ENCODE measurements at places on chromosomes 11 and 22.
A peak's percentile ranks its signal among the peaks of the same experiment; 100 is the strongest.

DNA sequence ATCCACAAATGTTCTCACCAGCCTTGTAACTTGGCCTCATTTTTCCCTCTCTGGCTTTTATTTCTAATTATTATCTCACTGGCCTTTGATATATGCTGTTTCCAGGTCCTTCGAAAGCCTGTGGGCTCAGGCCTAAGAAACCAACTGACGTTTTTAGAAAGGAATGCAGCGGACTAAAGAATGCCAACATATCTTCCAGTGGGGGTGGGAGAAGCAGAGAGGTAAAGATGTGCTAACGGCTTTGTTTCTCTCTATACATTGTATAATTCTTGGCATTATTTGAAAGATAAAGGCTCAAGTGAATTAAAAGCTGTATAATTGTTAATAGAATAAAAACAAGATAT lies 28.2 kb downstream of the OR6Q1 start:
- DNase-seq: no peak

GRCh38 chr22:45998638-45999378 lies 21.8 kb upstream of the WNT7B start:
- DNase-seq: peak; percentile 2

GRCh38 chr22:38114484-38115398 lies 4.3 kb upstream of the BAIAP2L2 start:
- DNase-seq: peak; percentile 87

DNA sequence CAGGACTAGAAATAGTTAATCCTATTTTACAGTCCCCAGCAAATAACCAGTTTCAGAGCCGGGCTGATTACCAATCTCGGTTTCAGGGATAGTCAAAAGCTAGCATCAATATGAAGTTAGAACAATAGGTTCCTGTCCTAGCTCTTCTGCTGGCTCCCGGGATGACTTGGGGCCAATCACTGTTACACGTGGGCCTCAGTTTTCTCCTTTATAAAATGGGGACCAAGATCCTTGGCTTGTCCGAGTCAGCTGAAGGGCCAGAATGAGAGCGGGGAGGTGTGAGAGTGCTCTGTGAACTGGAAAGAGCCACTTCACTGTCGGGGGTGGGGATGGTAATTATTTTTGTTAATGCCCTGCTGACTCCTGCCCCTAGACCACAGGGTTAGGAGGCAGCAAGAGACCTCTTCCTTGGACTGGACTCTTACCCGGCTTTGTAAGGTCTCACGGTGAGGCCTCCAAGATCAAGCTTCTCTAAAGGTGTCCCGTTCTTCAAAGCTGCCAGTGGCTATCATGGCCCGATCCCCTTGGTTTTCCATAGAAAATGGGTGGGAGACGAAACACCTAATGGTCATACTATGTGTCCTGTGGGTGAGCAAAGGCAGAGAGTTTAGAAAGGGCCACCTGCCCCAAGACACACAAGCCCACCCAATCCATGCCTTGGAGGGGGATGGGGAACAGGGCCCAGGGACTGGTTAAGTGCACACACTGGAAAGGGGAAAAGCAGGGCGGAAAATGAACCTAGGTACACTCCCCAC lies 1.4 kb downstream of the UCP2 start:
- DNase-seq: no peak

DNA sequence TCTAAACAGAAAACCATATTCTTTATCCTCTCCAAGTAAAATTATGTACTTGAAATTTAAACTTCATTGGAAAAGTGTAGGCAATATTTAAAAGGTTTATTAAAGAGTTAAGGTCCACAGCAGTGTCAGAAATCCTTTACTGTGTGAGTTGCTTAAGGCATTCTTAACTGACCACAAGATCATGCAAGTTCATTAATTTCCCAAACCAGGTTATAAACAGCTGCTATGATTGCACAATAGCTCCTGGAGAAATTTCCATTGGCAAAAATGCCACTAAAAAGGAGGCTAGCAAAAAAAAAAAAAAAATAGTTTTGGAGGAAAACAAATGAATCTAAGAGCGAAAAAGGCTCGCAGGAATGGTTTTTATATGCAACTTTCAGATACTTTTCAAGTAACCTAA lies 106.2 kb downstream of the ETS1 start:
- DNase-seq: no peak

DNA sequence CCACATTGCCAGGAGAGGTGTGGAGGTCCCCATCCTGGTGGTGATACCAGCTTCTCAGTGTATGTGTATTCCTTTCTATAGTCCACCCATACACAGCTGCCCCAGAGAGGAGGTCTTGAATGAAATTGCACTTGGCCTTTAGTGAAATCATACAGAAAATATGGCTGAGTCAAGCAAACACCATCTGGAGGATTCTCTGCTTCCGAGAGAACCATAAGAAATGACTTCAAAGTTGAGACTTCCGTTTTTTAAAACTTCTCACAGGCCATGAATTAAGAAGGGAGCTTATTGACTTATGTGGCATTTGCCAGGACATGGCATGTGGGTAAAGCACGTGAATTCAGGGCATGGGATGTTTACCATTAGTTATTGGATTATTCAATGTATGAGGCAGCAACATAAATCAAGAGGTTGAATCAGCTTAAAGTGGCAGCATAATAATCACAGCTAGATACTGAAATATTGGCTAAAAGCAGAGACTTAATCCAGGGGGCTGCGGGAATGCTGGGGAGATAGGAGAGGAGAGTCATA lies 119.1 kb upstream of the MTNR1B start:
- no peak for DNase-seq

- no peak for DNase-seq
Observed at GRCh38 chr11:102194257-102194656, 84.0 kb downstream of the YAP1 start.

DNA sequence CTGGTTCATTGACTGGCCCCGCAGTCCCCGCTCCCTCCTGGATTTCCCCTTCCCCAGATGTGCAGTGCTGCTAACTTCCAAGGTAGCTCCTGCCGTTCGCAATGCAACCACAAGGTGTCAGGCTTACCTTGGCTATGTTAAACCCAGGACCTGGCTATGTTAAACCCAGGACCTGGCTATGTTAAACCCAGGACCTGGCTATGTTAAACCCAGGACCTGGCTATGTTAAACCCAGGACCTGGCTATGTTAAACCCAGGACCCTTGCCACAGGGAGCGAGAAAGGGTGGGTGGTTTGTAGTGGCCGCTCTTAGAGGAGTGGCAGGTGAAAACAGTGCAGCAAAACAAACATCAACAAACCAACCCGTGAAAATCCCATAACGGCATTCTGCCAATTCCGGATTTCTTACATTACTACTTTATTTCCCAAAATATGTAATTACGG lies 2.9 kb upstream of the ADAMTS8 start:
- DNase-seq: peak; percentile 86

DNA sequence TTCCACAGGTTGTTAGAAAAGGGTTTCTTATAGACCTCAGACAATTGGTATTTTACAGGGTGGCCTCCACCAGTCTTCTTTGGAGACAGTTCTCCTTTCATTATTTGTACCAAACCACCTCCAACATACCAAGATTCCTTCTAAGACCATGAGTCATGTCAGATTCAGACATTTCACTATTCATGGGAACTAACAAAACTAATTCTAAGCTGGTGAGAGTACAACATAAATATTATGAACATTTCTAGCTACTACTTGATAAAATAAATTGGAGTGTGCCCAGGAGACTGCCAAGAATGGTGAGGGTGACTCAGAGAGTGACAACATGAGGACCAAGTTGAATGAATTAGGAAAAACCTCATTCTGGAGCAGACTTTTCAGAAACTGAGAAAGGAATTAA lies 494.6 kb upstream of the LRRC4C start:
- DNase-seq: no peak

DNA sequence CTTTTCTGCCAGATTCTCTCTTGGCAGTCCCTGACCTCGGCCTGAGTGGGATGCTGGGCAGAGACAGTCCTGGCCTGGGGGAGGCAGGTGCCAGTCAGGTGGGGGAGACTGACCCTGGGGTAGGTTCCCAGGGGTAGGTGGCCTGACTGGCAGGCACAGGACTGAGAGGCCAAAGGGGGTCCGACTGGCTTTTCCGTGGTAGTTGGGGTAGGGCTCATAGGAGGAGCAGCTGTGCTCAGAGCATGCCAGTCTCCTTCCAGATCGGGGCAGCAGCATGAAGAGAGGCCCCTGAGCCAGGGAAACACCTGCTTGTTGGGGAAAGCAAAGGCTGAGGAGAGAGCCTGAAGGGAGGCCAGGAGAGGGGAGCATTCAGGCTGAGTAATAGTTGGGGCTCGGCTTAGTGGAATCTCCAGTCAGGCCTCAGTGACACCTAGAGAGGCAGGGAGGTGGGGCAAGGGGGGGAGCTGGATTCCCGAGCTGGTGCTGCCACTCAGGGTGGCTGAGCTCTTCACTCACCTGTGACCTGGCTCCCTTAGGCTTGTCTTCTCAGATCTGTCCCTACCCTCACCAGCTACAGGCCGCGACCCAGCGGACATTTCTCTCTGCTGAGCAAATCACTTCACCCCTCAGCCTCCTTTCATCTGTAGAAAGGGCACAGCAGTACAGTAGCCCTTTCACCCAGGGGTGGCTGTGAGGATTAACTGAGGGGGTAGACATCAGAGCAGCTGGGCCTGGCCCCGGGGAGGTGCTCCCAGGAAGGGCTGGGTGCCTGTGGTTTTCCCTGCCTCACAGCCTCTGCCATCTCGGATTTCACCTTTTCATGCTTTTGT lies 26.2 kb downstream of the MCM5 start:
- DNase-seq: no peak

DNA sequence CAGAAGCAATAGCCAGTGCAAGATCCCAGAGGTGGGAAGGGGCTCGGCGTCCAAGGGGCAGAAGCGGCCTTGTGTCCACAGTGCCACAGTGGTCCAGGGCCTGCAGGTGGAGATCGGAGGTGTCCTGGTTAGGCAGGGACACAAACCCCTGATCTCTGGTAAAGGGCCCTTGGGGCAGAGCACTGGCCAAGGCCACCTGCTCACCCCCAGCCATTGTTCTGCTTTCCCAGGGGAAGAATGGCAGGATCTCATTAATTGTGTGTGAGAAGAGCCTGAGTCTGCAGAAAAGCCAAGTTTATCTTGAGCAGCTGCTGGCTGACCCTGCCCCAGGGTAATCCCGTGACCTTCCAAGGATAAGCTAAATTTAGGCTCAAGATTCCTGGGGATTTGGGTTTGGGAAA lies 3.1 kb upstream of the CLDN5 start:
- no peak for DNase-seq

DNA sequence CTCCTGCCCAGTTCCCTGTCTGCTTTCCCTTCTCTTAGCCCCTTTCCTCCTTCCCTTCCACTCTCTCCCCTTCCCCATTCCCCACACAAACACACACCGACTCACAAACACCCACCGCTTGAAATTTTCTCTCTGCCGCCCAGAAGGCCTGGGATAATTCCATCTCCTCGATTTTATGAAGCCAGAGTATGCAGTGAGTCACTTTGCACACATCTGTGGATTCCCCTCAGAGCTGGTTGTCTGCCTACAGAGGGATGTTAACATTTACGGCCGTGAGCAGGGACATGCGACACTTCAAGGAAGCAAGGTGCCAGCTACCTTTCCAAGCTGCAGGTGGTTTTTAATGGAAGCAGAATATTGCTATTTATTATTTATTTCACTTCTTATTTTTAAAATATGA lies 332.0 kb downstream of the TENM4 start:
- DNase-seq: no peak
